ENCODE measurements at places on chromosomes 11 and 22.

- no peak for DNase-seq
Measured at GRCh38 chr11:68194675-68195294, 18.3 kb downstream of the KMT5B start.

DNA sequence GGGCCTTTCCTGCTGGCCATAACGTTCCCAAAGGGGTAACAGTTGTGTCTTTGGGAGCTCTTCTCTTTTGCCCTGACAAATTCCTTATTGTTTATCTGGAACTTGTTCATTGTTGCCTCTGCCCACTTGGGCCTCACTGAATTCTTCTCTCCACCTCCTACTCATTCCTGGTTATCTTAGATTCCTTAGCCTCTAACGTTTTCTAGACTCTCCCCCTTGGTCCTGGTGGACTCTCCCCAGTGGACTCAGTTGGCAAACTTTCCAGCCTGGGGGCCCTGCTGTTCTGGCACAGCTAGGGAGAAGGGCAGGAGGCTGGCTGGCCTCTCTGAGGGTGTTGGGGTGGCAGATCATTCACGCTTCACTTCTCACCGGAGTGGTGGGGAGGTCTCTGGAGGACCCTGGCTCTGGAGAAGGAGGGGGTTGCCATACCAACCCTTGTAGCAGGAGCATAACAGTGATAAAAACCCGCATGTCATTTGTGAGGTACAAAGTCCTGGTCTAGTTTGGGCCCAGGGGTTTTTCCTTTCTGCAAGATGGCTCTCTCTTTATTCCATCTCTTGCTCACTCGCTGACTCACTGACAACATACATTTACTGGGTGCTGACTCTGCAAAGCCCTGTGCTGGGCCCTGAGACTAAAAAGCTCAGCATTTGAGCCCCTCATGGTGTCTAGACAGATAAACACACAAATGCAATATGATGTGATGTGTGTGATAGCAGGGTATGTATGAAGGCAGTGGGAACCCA is 39.7 kb downstream of the YWHAH start:
- no peak for DNase-seq

DNA sequence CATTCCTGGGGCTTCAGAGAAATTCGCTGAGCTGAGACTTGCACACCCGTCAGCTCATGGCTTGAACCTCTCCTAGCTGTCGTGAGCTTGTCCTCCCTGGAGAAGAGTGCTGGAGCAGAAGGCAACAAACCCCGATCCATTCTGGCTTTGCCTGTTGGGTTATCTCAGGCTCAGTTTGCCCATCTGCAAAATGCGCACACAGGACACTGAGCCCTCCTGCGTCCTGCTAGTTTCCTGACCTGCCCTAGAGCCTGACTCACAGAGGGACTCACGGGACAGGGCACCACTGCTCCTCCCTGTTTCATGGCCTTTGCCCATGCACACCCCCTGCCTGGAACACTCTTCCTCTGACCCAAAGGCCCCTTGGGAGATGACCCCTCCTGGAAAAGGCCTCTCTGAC is 365.0 kb downstream of the MN1 start:
- no peak for DNase-seq

DNA sequence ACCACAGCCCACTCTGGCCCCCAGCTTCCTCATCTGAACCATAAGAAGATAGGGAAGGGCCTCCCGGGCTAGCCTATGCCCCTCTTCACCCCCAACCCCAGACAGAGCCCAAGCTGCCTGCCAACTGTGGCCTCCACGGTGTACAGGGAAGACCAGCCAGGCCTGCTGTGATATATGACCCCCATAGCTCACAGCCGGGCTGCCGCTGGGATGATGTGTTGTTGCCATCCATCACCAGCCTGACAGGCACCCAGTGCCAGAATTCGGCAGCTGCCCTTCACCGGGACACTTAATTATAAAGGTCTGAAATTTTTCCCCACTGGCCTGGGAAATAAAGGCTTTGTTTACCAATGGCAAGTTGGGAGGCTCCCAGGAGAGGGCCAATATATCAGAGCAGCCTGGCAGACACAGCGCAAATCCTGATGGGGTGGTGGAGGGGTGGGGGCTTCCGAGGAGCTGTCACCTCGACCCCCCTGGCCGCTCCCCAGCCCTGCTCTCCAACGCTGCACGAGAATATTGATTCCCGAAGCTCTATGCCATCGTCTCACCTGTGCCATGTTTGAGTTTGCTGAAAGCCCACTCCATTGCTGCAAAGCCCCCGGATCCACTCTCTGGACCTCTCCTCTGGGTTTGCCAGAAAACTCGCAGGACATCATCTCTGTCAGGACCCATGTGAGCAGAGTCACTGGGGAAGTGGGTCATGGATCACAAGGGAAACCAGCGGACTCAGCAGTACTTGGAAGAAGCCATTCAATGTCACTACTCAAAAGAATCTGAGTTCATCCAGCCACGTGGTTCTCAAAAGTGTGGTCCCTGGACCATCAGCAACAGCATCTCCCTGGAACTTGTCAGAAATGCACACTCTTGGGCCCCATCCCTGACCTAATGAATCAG is 296.9 kb downstream of the MN1 start:
- no peak for DNase-seq

- DNase-seq = no peak
Measured at GRCh38 chr11:126265811-126266210, 2.9 kb downstream of the SRPRA start.

Measured in stimulated activated CD8-positive, alpha-beta memory T cell treated with anti-CD3 and anti-CD28 coated beads, Interleukin-12 subunit alpha, Interleukin-12 subunit beta, amount 100 ng/mL, for 1 hour (primary cell).